ENCODE measurements at places on chromosomes 1 and 21.

- DNase-seq, result peak; percentile 44
Observed at GRCh38 chr1:165073185-165074007, 283.1 kb downstream of the LMX1A start.

DNA sequence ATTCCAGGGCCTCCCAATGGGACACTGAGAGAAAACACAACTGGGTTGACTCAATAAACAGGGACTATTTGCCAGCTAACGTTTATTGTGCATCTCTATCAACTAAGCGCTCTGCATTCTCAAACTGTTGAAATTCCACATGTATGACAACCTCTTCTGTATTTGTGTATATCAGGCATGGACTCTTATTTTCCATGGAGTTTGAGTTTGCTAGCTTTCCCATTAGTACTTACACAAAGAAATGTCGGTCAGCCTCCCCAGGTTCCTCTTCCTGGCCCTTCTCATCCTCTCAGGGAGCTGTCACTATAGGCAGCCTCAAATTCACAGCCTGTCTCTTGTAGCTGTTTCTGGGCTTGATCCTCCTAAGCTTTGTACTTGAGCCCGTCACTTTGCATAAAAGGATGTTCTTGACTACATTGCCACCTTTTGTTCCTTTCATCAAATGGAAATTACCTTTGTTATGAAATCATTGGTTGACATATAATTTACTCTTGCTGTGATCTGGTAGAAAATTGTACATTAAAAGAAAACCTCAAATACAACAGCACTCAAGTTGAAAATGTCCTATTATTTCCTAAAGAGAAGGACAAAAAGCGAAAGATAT, 60.0 kb upstream of the NTPCR start:
- DNase-seq, result no peak

DNA sequence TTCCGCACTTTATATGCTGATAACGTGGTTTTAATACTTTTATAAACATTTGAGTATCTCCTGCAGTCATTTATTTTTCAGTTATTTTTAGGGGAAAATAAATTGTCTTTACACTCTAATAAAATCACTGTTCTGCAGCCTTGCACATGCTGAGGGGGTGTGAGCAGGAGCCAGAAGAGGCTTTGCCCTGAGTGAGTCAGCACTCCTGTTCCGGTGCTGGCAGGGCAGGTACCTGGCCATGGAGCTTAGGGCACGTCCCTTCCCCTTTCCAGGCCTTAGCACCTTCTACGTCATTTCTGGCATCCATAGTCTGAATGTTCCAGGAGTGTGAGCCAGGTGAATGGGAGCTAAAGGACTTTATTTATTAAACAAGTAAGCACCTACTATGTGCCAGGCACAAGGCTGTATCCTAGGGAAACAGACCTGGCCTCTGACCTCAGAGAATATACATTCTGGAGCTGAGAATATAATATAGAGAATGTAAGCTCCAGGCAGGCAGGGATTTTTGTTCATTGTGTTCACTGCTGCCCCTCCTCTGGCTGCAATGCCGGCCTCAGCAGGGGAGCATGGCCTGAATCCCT, 402.9 kb downstream of the PTPRU start:
- DNase-seq, result no peak

DNA sequence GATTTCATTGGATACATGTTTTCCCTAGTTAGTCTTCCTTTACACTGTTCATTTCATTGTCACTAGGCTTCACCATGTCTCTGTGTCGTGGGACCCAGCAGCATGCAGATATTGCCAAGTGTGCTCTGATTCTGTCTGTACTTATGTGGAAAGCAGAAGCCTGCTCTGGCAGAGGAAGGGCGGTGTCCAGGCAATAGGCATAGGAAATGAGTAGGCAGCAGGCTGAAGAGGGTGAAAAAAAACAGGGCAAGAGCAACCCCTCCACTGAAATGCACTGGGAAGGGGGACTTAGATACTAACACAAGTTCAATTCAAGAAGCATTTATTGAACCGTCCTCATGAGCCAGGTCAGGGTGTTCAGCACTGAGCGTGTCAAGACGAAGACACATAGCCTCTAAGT, 85.2 kb upstream of the VAV3 start:
- no peak for DNase-seq

GRCh38 chr1:167777269-167777650, 55.5 kb downstream of the MPZL1 start:
- DNase-seq, result no peak

DNA sequence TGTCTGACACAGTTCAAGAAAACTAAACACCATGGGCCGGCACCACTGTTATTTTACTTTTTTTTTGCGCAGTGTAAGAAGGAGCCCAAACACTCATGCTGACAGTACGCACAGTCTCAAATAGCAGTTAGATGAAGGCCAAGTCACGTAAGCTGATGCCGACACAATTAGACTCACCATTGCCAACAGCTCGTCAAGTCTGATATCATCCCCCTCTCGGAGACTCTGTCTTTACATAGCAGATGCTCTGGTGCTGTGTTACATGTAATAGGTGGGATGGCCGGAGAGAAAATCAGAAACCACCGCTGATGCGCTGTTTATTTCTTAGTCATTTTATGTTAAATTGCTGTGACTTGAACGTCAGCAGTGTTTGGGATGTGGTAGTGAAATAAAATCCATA, 49.3 kb downstream of the TGFB2 start:
- DNase-seq, result no peak

DNA sequence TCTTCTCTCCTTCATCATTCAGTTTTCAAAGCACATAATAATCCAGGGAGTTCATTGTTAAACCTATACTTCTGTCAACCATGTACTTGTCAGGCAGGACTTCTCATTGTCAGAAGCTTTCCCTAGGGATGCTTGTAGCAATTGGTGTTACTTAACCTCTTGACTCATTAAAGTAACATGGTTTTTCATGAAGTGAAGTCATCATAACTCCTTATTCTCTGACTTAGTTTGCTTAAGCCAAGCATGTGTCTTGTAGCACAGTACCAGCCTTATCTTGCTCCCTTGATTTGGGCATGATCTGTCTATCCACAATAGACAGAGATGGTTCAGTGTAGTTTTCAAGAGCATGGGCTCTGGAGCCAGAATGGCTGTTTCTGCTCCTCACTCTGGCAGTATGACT, 45.3 kb downstream of the LRIG2 start:
- DNase-seq, result no peak

DNA sequence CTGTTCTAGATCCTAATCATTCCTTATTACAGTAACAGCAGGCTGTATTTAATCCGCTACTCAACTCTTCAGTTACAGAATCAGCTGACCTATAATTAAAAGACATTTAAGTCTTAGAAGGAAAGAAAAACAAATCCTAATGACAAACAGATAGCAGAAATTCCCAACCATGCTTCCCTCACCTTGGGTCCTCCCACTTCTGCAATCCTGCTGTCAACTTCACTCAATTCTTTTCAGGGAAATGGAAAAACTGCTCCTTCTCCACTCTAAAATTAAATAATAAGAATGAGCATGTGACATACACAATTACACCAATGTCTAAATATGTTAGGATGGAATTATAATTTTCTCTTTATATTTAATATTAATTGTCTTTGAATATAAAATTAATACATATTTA, 182.6 kb upstream of the LYPLAL1 start:
- DNase-seq, result no peak

GRCh38 chr21:41798326-41798725, 31.5 kb upstream of the RIPK4 start:
- no peak for DNase-seq

- no peak for DNase-seq
Observed at GRCh38 chr1:112418099-112418892, 22.3 kb downstream of the CTTNBP2NL start.

- DNase-seq, result no peak
Observed at GRCh38 chr21:37413553-37414291, 47.1 kb downstream of the DYRK1A start.

- DNase-seq, result peak; percentile 34
Observed at GRCh38 chr1:30807318-30808066, 49.9 kb upstream of the LAPTM5 start.

DNA sequence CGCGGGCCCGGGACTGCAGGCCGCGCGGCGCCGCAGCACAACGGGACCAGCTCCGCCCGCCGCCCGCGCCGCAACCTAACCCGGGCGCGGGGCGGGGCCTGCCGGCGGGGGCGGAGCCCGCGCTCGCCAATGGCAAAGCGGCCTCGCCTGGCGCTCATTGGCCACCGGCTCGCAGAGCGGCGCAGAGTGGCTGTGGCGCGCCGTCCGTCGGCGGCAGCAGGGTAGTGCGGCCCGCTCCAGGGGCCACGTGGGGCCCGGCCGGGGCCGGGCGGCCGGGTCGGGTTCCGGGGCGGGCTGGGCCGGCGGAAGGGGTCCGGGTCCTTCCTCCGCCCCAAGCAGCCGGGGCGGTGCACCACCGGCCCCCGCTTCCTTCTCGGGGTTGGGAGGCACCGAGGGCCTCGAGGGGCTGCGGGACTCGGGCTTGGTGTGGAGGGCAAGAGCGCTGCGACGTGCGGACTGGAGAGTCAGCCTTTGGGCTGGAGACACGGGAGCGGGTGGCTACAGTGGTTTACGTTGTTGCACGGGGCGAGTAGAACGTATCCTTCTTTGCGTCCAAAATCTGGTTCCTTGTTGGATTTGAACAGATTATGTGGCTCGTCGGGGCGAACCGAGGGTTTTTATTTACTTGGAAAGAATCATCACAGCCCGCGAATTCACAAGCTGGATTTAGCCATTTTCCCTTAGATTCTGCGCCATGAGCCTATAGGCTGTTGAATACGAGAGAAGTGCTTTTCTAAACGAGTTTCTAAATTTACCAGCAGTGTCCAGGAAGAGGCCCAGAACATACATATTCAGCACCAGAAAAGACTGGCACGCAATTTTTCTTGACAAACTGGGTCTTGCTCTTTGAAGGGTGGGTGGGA, at the start of gene SRM:
Gene SRM, minus strand, starts transcription at position 51 of the 863 bp plus-strand sequence. CDS start 75 bp downstream, outside the sequence.
- peak; percentile 66 for DNase-seq

GRCh38 chr1:220378571-220379302, 106.5 kb upstream of the RAB3GAP2 start:
- DNase-seq, result no peak

DNA sequence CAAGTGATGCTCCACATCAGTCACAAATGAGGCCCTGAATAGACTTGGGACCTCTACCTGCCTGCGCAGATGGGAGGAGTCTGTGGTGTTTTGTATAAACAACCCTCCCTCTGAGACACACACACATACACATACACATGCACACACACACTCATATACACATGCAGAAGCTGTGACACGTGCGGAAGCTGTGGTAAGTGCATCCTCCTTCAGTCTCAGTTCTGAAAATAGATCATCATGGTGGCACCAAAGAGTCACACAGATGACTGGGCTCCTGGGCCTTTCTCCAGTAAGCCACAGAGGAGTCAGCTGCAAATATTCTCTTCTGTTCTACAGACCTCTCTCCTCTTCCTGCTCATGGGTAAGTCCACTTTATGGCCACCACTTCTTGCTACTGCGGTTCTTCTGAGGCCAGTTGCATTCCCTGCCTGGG, at the start of gene LY9:
Gene LY9, plus strand, starts transcription at position 224 of the 433 bp plus-strand sequence. Its CDS starts 14 bp downstream, at position 238.
- no peak for DNase-seq

DNA sequence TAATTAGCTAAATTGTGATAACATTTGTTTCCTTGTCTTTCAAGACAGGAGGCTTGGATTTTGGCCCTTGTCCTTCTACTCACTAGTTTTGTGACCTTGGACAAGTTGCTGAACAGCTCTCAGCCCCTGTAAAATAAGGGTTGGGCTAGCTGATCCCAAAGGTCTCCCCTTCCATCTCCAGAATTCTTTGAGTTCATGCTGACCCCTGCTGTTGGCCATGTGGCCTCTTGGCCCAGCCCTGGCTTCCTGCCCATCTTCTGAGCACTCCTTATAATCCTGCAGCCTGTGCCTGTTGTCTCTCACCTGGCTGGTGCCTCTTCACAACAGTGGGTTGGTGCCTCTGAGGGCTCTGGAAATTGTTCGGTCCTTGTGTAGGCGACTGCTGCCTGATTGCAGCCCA, 10.1 kb downstream of the PTGFRN start:
- DNase-seq, result no peak

DNA sequence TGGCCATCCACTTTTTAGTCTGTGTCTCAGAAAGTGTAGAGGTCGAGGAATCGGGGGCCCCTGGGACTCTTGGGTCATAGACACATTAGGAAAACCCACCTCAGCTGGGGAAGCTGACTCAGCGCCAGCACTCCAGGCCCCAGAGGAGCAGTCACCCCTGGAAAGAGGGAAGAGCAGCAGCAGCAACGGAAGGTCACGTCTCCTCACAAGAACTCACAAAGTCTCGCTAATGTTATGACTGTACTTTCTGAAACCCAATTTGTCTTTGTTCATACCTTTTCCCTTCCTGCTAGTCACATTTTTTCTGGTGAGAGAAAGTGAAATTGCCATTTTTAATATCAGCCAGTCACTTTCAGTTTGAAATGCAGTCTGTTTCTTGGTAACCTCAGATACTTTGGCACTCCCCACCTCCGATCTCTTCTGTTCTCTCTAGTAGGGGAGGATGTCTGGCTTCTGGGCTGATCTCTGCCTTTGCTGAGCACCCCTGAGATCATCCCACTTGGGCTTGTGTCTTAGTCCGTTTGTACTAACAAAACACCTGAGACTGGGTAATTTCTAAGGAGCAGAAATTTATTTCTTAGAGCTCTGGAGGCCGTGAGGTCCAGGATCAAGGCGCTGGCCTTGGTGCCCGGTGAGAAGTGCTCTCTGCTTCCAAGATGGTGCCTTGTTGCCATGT, 6.0 kb upstream of the NLRP3 start:
- DNase-seq, result no peak

GRCh38 chr21:29238967-29239290, 59.8 kb upstream of the BACH1 start:
- no peak for DNase-seq

GRCh38 chr1:236281198-236281653, 532 bp downstream of the ERO1B start:
- peak; percentile 23 for DNase-seq

DNA sequence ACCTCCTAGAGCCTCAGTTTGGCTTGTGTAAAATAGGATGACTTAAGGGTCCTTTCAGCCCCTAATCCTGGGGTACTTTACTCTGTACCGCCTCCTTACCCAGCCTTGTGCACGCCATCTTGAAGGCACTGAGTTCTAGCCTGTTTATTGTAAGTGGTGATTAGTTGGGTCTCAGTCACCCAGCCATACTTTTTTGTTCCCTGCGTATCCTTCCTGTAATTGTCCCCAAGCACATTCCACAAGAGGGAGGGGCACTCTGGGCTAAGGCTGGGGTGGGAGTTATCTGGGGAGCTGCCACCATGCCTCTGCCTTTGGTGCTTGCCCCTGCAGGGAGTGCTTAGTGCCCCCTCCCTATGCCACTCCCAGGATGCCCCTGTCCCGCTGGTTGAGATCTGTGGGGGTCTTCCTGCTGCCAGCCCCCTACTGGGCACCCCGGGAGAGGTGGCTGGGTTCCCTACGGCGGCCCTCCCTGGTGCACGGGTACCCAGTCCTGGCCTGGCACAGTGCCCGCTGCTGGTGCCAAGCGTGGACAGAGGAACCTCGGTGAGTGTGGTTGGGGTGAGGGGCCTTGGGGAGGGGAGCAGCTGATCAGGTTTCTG, 856 bp downstream of the FDPS start:
- no peak for DNase-seq

GRCh38 chr21:46065215-46065913, 32.5 kb upstream of the COL6A2 start:
- no peak for DNase-seq

GRCh38 chr1:206970446-206970845, at the start of gene FCAMR:
Gene FCAMR, minus strand, starts transcription at chr1:206970460. Its CDS starts 335 bp downstream, at chr1:206970125.
- DNase-seq, result no peak

GRCh38 chr1:203592730-203593129, 33.9 kb upstream of the ATP2B4 start:
- DNase-seq, result no peak

All from NCI-H1048 (cell line).